ENCODE measurements at places on chromosomes 3 and 15.

GRCh38 chr3:129592381-129593131, 13.9 kb downstream of the PLXND1 start:
- no peak for DNase-seq

- peak; percentile 82 for DNase-seq
These were observed 30.9 kb downstream of the MGLL start for GRCh38 chr3:127791221-127791913.

DNA sequence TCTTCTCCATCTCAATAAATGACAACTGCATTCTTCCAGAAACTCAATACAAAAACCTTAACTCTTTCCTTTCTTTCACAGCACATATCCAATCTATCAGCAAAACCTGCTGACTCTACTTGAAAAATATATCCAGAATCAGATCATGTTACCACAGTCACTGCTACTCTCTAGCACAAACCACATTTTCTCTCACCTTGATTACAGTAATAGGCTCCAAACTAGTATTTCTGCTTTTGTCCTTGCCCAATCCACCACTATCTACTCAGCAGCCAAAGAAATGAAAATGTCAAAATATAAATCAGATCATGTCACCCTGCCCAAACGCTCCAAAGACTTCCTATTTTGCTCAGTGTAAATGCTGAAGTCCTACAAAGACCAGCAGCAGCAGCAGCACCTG, 15.2 kb downstream of the TMCC1 start:
- DNase-seq: no peak

DNA sequence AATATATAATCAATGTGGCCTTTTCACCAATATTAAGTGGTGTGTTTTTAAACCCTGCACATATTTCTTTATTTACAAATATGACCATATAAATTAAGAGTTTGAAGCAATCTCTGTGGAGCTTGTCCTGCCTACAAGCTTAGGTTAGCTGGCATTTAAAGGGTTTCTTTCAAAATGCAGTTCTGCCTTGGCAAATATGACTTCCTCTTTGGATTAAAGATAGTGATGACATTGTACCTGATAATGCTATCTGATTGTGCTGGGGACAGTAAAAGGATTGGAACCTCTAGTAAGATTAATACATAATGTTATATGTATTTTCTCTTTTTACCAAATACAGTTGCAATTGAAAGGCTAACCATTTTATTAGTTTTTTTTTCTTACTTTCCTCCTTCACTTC, 249.1 kb downstream of the OTOL1 start:
- DNase-seq: no peak

DNA sequence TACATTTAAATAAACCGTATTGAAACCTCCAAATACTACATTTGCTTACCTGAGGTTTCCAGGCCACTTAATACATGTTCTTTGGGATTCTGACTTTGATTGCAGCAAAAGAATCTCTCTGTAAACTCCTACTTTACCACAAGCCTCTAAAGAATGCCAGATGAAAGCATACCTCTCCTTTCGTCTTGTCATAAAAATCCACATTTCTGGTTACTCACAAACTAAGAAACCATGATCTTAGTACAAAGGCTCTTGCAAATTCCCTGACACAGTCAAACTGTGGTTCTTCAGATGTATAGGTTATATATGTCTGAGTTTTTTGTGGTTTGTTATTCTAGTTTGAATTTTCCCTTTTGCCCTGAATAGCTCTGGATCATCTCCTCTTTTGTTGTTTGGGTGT, 188.4 kb downstream of the RAP2B start:
- DNase-seq: peak; percentile 9

GRCh38 chr3:150725548-150725947, 21.8 kb upstream of the ERICH6 start:
- no peak for DNase-seq

Data from HCEC 1CT (cell line).